ENCODE measurements at places on chromosomes 1 and 21.

DNA sequence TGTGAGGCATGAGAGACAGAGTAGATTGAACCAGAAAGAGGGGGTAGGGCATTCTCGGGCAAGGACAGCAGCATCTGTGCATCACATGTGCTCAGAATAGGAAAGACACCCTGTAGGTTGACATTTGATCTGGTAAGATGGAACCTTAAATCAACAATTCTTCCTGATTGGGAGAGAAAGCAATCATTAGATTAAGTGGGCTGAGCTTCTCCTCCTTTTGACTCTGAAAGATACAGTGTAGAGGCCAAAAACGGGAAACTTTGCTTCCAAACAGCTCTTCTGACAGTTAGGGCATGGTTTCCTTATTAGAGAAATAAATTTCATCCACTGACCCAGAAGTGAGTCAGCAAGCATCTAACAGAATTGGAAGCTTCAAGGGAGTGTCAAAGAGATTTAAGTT lies 9.7 kb downstream of the KIF14 start:
- DNase-seq, result peak; percentile 31

DNA sequence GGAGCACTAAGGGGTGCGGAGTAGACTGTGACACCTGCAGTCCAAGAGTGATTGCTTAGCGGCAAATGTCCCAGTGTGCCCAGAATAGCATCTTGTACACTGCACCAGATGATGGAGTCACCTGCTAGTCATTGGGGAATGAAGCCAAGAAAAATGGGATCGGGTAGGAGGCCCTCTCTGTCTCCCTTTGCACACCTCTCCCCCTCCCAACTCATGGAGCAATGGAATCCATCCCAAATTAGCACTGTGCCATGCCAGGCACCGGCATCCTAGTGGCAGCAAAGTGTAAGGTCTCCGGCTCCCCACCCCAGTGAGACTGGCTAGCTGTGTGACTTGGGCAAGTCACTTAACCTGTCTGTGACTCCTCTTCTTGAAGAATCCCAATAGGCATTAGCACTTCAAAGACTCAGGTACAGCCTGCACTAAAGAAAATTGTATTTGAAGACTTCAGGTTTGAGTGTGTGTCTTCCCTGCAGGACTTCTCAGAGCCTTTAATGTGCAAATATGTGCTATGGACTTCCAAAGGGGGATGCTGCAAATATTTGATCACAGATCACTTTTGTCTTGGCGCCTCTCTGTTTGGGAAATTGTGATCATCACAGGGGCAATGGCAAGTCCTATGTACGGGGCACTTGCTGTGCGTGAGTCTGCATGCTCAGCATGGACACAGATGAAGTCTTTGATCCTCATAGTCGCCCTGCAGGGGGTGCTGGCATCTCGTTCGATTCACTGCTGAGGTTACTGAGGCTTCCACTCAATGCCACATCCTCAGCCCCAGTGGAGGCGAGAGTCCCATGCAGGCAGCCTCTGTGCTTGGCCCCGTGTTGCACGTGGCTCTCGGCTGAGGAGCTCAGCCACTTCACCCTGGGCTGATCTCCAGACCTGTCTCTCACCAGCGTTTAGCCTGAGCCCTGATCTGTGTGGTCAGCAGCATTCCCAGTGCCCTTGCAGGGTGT lies 272.9 kb upstream of the C1orf174 start:
- DNase-seq, result no peak

DNA sequence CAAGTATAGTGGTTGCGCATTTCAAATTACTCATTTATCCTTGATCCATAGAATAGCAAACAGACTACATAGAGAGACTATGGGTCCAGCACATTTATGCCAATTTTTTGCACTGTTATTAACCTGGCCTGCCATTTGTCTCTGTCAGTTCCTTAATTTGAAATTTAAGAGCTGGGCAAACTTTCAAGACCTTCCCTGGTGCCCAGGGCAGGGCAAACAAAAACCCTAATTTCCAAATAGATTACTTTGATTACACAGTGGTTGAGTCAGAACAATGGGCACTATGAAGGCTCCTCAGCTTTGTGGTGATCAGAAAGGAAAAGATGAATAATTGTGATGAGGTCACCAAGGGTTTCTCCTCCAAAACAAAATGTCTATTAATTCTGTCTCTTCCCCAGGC lies 80.6 kb downstream of the TNFSF18 start:
- no peak for DNase-seq

- DNase-seq, result no peak
Measured at GRCh38 chr21:33061233-33061632, 8.7 kb upstream of the OLIG1 start.

DNA sequence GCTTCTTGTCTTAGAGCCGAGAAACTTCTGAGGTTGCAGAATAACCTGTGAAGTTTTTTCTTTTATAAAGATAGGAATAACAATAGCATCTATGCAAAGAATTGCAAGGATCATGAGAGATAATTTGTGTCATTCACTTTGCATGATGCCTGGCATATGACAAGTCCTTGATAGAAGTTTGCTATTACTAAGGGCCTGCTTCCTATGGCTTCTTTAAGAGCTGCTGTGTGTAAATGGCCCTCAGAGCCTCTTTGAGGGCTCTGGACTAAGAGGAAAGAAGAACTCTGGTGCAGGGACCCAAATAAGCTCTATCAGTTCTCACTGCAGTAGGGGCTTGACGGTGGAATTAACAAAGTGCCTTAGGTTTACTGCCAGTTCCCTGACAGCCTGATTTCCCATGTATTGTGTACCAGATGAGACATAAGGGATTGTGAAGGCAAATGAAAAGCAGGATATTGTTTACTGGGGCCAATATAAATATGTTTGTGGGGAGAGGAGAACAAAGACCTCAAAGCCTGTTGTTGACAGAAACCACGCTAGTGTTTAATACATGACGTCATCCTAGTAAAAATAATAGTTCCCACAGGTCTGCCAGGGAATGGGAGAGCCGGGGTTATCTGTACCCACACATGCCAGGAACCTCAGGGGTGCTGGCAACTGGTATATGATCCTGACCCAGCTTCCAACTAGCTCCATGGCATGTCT lies 131.2 kb upstream of the UBE2U start:
- peak; percentile 24 for DNase-seq

DNA sequence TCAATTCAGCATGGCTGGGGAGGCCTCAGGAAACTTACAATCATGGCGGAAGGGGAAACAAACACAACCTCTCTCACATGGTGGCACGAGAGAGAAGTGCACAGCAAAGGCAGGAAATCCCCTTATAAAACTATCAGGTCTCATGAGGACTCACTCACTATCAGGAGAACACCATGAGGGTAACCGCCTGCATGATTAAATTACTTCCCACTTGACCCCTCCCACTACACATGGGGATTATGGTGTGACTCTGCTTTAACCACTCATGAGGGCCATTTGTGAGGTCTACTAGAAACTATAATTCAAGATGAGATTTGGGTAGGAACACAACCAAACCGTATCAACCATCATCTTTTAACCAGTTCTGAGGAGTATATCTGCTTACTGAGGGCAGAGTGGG lies 387.4 kb upstream of the NFIA start:
- no peak for DNase-seq

GRCh38 chr1:95369985-95370690 lies 136.1 kb downstream of the RWDD3 start:
- no peak for DNase-seq

DNA sequence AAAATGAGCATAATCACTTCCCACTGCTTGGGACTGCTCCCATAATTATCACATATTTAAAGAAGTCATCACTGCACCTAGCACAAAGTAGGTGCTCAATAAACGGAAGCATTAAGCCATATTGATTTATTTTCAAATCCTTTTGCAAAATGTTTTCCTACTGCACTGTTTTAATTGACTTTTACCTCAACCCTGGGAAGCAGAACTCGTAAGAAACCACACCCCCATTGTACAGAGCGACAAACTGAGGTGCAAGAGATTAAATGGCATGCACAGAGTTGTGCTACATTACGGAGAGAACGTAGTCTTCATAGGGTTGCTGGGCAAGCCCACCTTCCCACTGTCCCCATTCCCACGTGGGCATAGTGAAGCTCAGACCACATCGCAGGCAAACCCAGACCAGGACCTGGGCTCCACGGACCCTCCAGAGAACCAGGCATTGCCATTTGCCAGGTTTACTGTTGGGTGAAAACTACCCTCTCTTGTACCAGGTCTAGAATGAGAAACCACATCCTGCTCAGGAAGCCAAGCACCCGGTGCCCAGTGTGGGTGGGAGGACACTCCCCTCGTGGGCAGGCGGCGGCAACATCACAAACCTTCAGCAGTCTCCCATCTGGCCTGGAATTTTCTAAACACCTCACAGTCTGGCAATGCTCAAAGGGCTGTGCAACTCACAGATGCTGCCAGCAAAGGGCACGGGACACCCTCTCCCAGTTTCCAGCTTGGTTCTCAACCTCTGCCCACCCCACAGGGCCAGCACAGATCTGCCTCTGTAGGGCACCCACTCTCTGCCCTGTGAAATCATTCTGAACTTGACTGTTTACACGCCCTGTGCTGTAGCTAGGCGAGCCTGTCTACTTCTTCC lies 8.2 kb downstream of the IFFO2 start:
- DNase-seq, result peak; percentile 51

GRCh38 chr1:52654063-52654462 lies 21.1 kb downstream of the SHISAL2A start:
- no peak for DNase-seq

GRCh38 chr1:21335750-21336224 lies 45.5 kb upstream of the ECE1 start:
- DNase-seq, result peak; percentile 60

- DNase-seq, result no peak
Measured at GRCh38 chr1:30687886-30688285, 35.5 kb downstream of the MATN1 start.

GRCh38 chr1:86788300-86789206 lies 84.2 kb downstream of the SH3GLB1 start:
- peak; percentile 81 for DNase-seq

DNA sequence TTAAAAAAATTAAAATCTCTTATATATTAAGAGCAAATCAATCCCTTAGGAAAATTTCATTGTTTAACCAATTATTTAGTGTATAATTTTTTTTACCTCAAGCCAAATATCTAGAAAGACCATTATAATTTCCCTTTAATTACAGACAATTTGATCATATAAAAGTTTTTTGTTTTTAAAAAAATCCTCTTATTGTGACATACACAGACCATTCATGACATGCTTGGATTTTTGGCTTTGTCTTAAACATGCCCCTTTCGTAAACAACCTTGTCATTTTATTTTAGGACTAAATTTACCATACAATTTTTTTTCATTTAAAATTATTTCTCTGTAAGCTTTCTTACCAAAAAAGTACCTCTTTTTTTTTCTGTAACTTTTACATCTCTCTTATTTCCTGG lies 14.2 kb upstream of the CYP4B1 start:
- DNase-seq, result no peak

DNA sequence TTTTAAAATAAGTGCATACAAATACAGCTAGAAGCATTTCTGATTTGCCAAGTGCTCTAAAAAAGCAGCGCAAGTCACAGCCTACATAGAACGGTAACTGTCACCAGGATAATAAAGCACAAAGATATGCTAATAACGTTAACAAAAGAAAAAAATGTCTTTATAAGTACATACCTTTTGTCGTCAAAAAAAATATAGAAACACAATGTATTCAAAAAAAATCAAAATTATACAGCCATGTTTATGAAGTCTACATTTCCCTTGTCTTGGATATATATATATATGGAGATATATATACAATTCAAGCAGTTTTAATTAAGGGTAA lies 3.2 kb downstream of the IRF2BP2 start:
- DNase-seq, result no peak

- no peak for DNase-seq
Measured at GRCh38 chr1:180695282-180695681, 63.5 kb downstream of the XPR1 start.
